GM12864 (cell line): ENCODE measurements at places on chromosomes 7 and 10.

GRCh38 chr10:78959217-78959923, 109.4 kb upstream of the ZMIZ1 start:
- no peak for DNase-seq

DNA sequence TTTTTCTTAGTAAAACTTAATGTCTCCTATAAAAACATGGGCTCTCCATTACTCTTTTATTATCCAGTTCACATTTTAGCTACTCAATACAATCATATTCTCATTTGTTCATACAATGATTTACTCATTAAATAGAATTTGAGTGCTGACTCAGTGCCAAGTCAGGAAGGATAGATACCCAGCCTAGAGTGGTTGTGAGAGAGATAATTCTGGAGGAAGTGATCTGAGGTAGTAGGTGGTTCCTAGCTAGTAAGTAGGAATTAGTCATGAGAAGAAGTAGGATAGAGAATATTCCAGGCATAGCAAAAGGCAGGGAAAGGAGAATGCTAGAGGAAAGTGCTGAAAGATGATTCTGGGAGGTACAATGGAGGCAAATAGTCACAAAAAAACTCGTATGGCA, 133.5 kb upstream of the MBL2 start:
- no peak for DNase-seq

GRCh38 chr7:123494193-123494796, 40.1 kb downstream of the IQUB start:
- no peak for DNase-seq

DNA sequence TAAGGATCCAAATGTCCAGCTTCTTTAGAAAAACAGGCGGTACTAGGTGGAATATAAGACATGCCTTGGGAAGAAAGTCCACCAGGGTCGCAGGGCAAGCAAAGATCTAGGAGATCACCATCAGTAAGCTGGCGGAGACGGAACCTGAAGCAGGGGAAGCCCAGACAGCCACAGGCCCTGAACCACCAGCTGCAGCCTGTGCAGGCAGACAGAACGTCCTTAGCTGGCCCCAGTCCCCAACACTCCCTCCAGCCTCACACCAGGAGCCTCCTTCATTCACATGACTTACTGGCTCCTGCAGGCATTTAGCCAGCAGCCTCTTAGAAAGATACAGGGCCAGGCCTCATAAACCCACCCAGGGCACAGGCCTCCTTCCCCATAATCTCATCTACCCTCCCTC, 17.4 kb downstream of the RGS10 start:
- no peak for DNase-seq

DNA sequence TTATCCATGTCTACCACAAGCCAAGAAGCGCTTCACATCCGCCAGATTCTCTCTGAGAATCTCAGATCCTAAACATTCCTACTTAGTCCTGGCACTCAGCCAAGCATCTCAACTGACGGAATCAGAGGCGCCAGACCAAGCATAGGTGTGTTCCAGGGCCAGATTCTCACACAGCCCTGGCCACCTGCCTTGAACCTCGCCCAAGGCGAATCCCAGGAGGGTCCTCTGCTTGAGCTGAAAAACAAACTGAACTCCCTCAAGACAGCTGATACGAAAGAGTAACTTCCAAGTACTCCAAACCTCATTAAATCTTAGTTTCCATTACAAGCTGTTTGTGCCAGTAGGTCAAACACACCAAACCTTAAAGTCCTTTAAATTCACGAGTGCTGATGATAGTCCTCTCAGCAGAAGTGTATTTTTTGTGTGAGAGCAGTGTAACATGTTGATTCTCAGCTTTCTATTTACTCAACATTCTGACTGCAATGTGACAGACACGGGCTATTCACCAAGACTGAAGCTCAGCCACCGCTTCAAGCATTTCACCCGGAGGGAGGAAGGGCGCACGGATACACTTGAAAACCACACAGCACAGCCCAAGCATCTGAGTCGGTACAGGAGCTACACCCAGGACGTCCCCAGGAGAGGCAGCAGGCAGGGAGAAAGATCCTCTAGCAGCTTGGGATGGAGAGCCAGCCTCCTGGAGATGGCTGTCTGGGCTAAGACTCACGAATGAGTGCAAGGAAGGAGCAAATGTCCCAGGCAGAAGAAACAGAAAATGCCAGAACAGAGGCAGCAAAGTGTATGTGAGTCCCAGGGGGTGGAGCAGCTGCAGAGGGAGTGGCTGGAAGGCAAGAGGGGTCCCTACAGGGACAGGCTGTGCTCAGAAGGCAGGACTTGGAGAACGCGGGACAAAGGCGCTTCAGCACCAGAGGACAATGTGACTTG, 6.0 kb downstream of the PARD3 start:
- DNase-seq, result no peak

GRCh38 chr7:18163091-18163490, 135.4 kb upstream of the PRPS1L1 start:
- DNase-seq, result no peak

GRCh38 chr10:52454491-52454890, 140.4 kb downstream of the DKK1 start:
- no peak for DNase-seq

DNA sequence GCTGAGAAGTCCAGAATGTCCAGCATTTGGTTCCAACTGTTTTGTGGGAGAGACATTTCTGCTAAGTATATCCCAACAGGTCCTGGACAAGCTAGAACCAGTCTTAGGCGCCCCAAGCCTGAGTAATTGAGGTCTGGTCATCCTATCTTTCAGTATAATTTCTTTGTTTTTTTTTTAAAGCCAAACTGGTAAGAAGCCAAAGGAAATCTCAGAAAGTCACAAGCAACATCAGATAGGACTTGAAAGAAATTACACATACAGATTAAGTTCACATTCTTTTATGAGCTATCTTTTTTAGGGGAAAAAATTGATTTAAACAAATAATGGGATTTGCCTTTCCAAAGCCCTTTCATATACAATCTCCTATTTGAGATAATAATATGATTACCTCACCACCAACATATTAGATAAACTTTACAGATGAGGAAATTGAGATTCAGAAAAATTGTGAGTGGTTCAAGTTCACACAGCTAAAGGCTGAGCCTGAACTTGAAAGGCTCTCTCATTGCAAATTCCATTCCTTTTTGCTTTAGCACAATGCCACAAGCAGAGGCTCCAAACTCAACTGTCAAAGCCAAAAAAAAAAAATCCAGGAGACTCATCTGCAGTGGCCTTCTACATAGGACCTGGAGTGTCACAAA, 15.0 kb downstream of the PDLIM1 start:
- no peak for DNase-seq

DNA sequence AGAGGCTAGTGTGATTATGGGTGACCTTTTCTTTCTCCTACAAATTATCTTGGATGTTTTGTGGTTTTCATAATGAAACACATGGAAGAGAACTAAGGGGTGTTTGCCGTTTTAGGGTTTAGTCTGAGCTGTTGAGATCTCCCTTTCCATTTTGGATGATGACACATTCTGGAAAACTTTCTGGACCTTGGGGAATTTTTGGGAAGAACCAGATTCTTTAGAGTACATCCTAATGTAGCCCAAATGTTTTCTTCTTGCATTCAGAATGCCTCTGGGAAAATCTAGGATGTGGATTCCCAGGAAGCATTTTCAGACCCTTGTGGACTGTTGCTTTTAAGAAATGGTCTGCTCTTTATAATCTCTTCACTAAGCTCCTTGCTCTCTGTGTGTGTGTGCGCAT, 165.7 kb downstream of the SORCS3 start:
- DNase-seq, result no peak

DNA sequence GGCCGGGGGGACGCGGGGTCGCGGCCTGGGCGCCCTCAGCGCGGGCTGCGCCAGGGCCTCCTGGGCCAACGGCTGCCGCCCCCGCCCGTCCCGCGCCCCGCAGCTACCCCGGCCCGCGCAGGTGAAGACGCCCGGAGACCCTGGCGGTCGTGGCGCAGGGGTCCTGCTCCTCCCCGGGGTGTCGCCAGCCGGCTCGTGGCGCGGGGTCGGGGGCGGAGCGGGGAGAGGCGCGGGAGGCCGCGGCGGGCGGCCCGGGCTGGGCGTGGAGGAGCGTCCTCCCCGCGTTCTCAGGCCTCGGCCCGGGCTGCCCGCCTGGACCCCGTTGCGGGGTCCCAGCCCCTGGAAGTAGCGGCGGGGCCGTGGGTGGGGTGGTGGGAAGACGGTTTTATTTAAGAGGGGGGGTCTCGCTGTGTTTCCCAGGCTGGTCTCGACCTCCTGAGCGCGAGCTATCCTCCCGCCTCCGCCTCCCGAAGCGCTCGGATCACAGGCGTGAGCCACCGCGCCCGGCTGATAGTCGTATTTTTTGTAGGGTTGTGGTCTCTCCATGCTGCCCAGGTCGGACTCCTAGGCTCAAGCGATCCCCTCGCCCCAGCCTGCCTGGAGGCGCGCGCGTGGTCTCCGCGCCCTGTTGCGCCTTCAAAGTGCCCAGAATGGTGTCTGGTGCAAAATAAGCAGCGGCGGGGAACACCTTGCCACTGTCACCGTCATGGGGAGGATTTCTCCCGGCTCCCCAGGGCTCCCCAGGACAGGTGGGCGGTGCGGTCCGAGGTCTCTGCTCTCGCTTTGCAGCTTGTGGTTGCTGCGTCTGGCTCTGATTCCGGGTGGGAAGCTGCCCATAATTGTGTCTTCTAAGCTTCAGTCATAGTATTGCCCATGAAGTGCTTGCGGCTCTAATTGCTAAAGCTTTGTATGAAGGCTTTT, 15.3 kb upstream of the SUN1 start:
- DNase-seq, result no peak

- DNase-seq, result peak; percentile 61
Measured at GRCh38 chr10:4136121-4136520, 351.1 kb upstream of the KLF6 start.
